ENCODE measurements at places on chromosomes 5 and 9. TPM values are rescaled to one million over a fixed set of nuclear protein-coding genes. Genes with fewer than 3 reads are reported as not detected.

Gene RAB3C
- total RNA-seq: not detected

DNA sequence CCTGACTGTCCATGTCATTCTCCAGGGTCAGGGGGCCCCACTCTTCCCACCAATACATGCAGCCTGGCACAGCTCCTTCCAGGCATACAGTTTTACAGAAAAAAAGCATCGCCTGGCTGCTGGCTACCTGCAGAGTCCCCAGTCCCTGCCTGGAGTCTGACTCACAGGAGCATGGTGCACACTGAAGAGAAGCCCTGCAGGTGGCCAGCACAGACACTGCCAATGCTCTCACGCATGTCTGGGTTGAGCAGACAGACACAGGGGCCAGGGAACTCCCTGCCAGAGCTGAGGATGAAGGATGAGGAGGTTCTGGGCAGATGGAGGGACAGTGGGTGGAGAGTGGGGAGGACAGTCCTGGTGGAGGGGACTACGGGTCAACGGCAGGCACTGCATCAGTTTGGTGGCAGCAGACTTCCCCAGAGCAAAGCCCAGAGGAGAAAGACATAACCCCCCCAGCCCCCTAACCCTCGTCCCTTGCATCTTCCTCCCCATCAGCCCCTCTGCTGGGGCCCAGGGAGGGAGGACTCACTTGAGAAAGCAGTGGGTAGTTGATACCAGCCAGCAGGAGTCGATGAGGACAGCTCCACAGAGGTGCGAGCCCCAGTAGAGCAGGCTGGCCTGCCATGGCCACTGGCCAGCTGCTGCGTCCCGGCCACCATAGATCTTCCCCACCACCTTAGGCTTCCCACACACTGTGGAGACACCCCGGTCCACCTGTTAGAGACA lies 72.9 kb upstream of the SPTLC1 start:
- no peak for DNase-seq

GRCh38 chr5:147485046-147485445 lies 24.8 kb downstream of the DPYSL3 start:
- no peak for DNase-seq

- DNase-seq: no peak
Measured at GRCh38 chr9:24832307-24832706, 286.6 kb upstream of the IZUMO3 start.

DNA sequence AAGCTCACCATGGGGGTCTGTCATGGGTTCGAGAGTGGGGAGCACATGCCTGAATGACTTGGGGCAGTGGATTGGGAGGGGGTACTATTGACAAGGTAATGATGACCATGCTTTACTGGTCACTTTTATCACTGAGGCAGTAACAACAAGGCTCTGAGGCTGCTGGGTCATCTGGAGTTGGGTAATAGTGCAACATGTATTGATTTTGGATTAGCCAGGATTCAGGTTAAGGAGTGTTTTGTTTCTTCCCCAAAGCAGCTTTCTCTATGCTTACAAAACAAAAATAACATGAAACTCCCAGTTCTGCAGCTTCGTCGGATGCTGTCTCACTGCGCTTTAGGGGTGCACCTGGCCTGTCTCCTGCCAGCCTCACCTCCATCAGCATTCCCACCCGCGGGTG lies 155.3 kb downstream of the GADD45G start:
- DNase-seq: no peak

Measured in Calu3 (cell line).